Foreskin melanocyte (primary cell): ENCODE measurements at places on chromosomes 3 and 15.

DNA sequence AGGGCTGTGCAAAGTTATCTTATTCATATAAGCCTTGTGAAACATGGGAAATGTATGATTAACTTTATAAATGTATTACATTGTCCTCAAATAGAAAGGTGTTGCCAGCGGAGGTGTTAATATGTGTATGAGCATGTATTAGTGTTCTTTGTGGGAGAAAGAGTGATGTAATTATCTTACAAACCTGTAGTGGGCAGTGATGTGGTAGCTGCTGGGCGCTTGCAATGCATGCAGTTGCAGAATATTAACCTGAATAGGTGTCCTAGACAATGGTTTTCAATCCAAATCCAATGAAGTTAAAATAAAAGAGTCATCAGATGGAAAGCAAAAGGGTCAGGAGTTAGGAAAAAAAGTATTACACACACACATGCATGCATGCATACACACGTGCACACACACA is 881.3 kb upstream of the CADM2 start:
- DNase-seq = no peak

GRCh38 chr15:37016231-37016630 is 84.1 kb downstream of the MEIS2 start:
- no peak for DNase-seq

DNA sequence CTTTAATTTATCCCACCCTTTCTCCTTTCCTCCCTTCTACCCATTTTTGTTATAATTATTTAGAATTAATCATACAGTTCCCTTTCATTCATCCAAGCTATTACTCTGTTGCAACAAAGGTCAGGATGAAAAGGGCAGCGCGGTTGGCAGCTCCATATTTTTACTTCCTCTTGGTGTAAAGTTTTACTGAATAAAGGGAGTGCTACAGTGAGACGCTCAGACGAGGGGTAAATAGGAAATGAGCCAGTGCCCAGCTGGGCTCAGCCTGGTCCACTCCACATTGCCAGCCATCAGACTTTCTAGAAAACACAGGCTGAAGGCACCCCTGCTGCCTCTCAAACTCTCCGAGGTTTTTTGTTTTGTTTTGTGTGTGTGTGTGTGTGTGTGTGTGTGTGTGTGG is 21.9 kb upstream of the ZBTB38 start:
- no peak for DNase-seq

DNA sequence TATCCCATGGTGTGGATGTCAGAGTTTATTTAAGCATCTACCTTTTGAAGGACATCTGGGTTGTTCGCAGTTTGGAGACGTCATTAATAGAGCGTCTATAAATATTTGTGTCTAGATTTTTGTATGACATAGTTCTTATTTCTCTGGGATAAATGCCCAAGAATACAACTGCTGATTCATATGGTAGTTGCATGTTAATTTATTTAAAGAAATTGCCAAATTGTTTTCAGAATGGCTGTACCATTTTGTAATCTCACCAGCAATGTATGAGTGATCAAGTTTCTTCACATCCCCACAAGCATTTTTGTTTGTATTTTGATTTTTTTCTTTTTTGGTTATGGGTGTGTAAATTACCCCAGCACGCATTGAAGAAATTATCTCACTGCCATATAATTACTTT is 656.9 kb downstream of the NTRK3 start:
- DNase-seq = no peak

GRCh38 chr3:143207338-143207961 is 87.9 kb downstream of the CHST2 start:
- DNase-seq = no peak

GRCh38 chr3:177441813-177442646 is 244.7 kb upstream of the TBL1XR1 start:
- DNase-seq = no peak

DNA sequence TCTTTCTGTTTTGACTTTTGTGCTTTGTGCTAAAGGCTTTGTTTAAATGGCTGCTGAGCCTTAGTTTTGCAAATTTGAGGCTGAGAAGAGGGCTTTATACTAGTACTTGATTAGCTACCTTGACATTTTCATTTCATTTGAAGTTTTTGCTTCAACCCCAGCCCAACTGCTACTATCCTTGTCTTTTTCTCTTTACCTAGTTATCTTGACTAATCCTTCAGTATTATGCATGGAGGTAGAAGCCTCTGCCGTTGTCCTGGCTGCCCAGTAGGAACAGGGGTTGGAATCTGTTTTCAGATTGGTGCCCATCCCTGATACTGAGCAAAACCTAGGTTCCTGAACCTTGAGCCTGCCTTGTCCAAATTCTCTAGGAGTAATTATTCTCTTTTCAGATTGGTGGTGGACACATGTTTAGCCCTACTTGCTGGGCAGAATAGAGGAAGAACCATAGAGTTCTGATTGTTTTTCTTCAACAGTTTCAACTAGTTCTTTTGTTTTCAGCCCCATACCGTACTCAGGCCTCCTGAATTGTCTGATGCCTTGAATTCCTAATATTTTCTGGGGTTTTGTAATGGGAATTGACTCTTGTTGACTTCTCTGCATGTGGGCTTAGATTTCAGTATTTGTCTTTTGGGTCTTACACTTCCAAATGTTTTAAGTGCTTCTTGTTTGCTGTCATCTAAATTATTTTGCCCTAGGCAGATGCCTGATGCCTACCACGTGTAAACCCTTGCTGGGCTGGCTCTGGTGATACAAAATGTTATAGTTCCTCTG is 143.2 kb downstream of the DOCK3 start:
- DNase-seq = no peak

- DNase-seq = peak; percentile 51
Observed at GRCh38 chr15:38868326-38869114, 303.9 kb upstream of the RASGRP1 start.

DNA sequence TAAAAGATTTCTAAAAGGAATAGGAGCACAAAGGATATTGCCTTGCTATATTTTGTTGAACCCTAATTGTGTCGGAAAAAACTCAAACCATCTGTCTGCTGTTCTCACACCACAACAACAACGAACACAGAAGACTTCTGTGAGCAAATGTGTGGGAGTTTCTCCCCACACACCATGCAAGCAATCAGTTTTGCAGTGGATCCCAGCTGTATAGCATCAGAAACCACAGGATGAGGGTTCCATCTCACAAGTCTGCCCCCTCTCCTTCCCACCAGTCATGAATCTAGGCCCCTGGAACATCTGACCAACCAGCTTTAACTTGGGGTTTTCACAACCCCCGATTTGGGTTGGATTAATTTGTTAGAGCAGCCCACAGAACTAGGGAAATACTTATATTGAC is 91.3 kb upstream of the SLC4A7 start:
- peak; percentile 21 for DNase-seq
